ENCODE measurements at places on chromosomes 7 and 10.

DNA sequence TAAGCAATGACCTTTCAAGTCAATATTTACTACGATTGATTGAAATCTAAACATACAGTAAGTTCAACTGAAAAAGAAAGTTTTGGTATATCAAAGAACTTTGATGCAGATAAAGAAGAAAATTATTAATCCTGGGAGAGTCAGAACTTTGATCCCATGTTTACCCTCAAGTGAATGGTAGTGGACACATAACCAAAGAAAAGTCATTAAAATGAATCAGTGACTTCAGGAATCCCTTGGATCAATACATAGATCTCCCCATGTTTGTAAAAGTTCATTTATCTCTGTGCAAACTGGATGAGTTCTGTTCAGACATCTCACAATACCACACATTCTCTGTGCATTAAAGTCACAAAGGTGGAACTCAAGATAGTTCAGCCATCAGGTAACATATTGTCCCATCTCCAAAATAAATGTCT, 75.5 kb upstream of the RELN start:
- DNase-seq, result no peak

DNA sequence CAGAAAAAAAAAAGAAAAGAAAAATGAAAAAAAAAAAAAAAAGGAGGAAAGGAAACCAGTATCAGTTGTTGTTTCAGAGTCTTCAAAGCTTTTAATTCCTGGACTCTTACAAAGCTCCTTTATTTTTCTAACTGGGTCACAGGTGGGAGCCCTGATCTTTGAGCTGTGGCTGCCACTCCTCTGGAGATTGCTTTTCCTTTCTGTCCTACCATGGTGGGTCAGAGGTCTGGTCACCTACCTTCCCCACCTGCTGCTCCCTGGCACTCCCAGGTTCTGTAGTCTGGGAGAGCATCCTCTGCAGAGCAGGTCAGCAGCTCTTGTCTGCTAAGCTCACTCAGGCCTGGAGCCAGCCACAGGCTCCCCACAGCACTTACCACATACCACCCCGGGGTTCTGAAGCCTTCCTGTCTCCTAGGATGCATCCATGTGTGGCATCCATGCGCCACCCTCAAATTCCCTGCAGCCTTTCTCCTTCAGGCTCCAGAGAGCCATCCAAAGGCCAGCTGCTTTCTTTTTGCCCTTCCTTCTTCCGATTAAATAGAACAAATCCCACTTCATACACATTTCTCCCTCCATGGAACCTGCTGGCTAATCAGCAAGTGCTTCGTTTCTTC, 73.2 kb upstream of the TPK1 start:
- DNase-seq, result no peak

DNA sequence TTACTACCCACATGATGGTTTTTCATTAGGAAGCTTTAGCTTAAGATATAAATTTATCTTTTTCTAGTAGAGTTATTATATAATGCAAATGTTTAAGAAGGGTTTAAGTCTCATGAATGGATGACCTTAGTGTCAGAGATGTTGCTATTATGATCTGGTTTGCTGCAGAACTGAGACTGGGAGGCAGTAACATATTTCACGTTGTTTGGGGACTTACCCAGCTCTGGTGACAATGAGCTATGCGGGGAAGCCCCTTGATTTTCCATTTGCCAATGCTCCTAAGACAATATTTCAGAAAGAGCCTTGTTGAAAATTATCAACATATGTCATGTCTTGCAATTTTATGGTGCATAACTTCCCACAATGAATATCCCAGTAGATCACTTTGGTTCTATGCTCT, 754.6 kb downstream of the REEP3 start:
- no peak for DNase-seq

GRCh38 chr7:112411186-112411795, 39.0 kb upstream of the IFRD1 start:
- DNase-seq, result no peak

- no peak for DNase-seq
These were observed 4.0 kb upstream of the UNCX start for GRCh38 chr7:1228545-1229201.

DNA sequence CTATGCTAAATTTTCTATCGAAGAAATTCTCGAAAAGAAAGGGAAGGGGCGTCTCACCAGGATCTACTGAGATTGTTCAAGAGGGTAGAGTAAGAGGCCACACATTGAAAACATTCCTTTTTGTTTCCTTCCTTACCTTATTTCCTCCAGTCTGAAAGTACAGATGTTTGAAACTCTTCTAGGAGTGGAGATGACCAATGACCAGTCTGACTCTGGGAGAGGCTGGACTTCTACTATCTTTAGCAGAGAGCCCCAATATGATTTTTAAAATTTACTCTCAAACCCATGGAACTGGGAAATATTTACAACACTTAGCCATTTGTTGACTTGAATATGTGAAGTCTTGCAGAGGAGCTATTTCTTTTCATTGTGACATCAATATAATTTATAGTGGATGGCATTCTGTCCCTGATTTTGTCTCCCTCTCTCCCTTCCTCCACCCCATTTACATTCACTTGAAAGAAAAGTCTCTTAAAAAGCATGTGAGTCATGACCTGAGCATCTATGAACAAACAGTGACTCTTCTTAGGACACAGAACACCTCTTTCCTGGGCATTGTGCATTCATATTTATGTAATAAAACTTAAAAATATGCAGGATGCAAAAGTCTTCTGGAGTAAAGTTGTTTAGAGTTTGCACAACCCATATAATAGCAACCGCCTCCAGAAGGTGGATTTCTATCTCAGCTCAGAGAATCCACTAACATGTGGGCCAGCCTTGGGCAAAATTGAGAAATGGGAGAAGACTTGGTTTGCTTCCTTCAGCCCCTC, 31.2 kb upstream of the BMPER start:
- DNase-seq, result no peak

DNA sequence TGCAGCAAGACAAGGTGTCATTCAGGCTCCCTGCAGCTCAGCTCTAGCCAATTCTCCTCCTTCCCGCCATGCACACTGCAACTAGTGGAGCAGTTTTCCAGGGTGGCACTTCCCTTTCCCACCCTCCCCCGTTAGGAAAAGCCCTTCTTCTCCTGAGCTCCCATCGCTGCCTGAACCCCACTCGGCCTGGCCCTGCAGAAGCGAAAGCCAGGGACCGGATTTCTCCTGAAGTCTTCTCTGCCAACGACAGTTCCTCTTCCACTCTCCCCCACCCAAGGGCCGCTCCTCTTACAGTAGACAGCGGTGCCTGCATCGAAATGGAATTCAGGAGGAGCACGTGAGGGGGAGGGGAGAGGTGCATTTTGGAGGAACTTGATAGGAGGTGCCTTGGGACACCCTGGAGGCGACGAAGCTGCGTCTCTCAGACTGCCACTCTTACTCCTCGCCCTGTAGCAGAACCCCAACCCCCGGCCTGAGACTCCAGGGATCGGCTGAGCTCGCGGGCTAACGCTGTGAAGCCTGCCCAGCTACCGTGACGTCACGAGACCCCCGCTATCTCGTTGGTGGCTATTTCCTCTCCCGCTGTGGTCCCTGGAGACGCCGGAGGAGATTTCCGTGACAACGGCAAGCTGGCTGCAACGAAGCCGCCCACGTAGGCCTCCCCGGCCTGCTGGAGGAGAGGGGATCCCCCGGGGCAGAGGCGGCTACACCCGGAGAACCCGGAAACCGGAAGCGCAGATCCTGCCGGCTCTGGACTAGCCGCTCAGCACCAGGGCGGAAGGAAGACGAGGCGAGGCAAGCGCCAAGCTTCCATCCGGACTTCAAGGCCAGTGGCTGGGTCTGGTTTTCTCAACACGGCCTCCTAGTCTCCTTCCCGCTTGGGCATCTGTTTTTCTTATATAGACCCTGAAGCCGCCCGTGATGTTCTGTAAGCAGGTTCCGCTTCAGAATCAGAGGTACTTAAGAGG, 109.7 kb downstream of the RALA start:
- DNase-seq, result peak; percentile 84

GRCh38 chr7:135650831-135651573, 11.3 kb upstream of the STMP1 start:
- DNase-seq, result no peak

- no peak for DNase-seq
These were observed 666 bp upstream of the YAE1 start for GRCh38 chr7:39565538-39565937.

DNA sequence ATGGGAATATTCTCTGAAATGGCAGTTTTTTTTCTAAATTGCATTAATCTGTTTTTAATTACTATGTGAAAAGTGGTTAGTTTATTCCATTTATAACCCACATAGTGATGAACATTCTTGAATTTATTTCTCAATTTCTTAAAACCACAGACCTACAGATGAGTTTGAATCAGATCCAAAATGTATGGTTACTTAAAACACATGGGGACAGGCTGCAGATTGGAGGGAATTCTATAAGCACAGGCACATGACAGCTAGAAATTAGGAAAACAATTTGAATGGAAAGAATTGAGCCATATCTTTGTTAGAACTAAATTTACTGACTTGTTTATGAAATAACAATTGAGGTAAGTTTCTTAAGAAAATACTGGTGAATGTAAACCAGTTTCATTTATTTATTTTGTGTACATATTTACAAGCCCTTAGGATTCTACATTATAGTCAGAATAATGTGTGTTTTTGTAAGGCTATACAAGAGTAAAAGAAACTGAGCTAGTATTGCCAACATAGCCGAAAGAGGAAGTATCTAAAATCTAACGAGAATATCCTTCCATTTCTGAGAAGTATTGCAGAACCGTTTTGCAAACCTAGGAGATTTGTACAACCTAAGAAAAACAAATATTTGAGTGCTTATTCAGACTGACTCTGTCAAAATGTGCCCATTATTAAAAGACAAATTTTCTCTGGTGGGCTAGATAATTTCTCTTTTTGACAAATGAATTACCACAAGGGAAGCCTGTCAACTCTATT, 434.3 kb upstream of the SEMA3D start:
- no peak for DNase-seq

DNA sequence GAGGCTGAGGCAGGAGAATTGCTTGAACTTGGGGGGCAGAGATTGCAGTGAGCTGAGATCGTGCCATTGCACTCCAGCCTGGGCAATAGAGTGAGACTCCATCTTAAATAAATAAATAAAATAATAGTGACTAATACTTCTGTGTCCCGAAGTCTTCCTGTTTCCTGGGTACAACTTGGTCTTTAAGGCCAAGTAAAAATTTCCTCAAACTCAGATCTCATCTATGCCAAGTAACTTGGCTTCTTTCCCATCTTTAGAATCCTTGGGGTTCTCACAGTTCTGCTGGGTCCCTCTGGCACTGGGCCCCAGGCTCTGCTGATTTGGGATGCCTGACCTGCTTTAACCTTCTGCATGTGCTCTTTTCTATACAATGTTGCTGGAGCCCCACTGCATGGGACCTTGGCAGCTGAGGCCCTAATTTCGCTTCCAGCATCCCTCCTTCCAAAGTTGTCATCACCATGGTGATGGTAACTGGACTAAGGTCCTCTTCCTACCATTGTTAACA, 22.7 kb upstream of the AKR1B10 start:
- DNase-seq, result no peak

DNA sequence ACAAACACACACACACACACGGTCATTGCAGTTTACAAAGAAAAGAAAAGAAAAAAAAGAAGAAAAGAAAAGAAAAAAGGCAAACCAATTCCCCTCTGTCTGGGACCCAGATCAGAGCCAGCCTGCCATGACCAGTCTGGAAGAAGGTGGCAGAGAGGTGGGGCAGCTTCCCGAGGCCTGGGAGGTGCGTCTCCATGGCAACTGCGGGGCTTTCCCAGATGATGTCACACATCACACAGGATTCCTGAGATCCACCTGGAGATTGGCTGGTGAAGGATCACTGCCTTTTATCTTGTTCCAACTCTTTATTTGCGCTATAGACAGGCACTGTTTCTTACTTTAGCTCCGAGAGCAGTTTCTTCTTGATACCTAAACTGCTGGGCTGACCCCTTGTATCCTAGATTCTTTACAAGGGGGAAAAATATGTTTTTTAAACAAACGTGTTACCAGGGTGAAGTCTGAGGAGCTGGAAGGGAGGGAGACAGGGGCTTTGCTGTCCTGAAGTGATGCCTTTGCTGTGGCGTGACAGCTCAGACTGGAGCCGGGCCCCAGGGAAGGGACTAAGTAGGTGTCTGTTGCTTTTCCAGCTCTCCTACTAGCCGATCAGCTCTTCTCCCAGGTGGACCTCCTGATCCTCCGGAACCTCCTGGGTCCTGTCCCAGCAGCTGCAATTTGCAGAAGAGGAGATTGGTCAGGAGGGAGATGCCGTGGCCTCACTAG, 298.5 kb downstream of the KLF6 start:
- DNase-seq, result no peak

GRCh38 chr7:31192986-31193385, 140.9 kb downstream of the ADCYAP1R1 start:
- DNase-seq, result no peak

DNA sequence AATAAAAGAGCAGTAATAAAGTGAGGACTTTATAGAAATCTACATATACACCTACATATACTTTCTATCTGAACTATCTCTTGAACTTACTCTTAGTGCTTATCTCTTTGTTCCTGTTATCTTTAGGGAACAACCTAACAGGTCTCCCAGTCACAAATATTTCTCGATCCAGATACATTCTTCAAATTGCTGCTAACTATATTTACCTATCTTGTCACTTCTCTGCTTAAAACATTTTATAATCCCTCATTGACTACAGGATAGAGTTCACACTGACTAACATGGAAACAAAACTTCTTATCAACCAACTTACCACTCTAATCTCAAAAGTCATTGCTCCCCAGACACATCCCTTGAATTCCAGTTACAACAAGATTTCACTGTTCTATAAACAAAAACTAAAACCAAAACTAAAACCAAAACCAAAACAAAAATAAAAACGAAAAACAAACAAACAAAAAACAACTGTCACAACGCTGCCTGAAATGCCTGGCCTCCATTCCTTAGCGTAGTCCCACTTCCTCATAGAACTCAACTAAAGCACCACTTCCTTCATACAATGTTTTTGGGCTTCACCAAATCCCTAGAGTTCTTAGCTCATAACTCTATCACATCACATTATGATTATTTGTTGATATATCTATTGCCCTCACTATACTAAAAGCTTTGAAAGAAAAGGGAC, 134.7 kb downstream of the SEMA3D start:
- DNase-seq, result no peak

- no peak for DNase-seq
These were observed 133.7 kb upstream of the SH2B2 start for GRCh38 chr7:102152672-102153598.

- no peak for DNase-seq
These were observed 10.9 kb upstream of the PAX2 start for GRCh38 chr10:100734295-100735086.

DNA sequence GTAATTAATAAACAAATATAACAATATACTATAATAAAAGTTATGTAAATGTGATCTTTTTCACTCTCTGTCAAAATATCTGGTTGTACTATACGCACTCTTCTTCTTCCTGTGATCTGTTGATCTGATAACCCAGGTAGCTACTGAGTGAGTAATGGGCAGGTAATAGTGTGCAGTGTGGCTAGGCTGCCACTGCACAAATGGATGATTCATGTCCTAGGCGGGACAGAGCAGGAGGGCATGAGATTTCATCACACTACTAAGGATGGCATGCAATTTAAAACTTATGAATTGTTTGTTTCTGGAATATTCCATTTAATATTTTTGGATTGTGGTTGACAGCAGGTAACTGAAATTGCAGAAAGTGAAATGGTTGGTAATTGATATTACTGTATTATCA, 44.5 kb downstream of the TAS2R16 start:
- no peak for DNase-seq
